Caki2 (cell line): ENCODE measurements at places on chromosomes 7 and 10. TPM values are rescaled to one million over a fixed set of nuclear protein-coding genes. Genes with fewer than 3 reads are reported as not detected.

Gene WEE2
- total RNA-seq: not detected in 2 replicates

- peak; percentile 36 for DNase-seq
These were observed 15.4 kb downstream of the GPNMB start for GRCh38 chr7:23261843-23262452.

DNA sequence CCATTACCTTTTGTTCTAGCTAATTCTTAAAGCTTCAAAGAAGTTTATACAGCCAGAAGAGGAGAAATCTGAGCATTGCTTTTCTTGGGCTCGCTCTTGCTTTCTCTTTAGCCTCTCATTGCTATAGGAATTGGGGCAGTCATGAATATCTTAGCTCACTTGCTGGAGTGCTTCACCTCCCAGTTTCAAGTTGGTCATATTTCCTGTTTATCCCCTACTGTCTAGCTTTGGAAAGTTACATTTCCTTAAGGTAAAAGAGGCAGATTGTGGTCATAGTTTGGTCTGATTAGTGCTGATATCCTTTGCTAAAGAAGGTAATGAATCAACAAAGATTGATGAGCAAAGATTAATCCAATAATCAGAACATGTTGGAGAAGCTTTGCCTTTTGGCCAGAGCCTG lies 77.7 kb upstream of the GLI3 start:
- no peak for DNase-seq

DNA sequence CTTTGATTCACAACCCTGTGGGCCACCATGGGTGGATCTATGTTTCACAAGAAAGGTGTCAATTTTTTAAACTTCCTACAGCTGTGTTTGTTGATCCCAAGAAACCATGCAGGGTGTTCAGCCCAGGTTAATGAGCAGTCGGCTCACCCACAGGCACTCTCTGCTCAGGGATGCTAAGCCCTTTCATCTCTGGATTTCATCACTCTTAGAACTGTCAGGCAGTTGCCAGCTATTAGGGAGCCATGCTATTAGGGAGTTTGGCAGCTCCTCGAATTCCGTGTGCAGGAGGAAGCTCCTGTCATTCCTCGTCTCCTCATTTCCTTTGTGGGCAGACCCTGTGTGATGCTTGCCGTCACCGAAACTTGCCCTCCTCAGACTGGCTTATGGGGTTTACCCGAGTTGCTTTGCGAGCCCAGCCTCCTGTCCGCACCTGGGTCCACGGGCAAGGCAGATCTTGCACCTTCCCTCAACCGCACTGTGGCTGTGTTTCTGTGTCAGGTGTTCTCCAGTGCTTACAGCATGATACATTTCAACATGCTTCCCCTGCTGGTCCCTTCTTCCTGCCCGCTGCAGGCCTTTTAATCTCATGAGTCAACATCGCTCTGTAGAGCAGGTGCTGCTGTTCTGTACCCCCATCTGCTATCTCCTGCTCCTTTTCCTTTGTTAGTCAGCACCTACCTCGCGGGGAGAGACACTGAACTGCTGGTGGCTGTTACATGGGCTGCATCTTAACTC lies 509.8 kb downstream of the SUGCT start:
- DNase-seq: no peak

- DNase-seq: no peak
These were observed 40.2 kb downstream of the ANKRD61 start for GRCh38 chr7:6071406-6071805.
